ENCODE measurements at places on chromosomes 11 and 22.

DNA sequence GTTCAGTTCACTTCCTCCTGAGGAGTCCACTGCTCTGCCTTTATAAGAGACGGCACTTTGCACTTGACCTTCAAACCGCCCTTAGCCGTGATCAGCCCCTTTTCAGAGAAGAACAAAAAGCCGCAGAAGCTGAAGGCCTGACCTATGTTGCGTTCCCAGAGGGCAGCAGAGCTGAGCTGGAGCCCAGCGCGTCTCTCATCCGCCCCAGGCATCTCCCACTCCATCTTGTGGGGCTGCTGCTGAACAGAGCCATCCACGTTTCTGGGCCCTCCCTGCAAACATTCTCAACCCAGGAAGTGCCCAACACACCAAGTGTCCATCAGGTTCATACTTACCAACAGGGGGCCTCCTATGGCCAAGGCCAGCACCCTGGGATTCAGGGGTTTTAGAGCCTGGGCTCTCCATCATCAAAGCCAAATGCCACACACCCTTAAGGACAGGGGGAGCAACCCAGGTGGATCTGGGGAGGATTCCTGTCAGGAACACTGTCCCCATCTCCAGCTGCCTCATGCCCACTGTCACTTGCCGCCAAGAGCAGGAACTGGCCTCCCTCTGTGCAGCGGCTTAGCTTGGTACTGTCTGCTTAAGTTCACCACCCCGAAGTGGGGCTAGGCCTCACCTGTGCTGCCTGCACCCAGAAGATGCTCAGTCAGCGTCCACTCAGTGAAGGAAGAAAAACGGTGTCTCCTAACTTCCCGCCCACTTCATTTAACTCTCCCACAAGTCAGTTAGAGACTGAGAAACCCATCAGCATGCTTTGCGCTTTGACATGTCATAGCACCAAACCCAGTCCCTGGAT is 16.0 kb upstream of the EFCAB6 start:
- DNase-seq, result no peak

DNA sequence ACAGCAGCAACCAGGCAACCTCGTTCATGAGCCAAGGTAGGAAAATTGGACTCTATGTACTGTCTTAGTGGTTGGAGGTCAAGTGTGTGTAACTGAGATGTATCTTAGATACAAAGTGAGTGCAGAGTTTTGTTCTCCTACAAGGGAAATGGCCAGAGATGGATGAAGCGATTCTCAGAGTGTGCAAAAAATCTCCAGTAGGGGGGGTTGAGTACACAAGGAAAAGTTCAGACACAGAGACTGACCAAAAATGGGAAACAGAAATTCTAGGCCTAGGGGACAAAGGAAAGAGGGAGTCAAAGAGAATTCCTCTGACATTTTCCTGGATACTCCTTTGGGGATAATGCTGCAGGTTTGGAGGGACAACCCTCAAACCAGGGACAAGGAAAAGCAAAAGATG is 38.2 kb upstream of the OR5AK2 start:
- DNase-seq, result no peak

DNA sequence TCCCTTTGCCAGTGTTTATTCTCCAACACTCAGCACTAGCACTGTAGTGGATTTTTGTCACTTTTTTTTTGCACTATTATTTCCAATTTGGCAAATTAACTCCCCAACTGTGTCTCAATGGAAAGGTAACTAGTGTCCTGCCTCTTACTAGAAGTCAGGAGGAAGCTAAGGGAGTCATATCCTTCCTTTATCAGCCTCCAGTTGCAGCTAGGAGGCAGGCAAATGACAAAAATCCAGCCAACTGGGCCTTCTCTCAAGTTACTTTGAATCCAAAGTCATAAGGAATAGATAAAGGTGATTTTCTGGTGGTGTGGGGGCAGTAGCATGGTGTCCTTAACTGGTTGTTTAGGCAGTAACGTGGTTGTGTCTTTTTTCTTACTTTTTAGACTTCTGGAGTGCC is 15.6 kb upstream of the P4HA3 start:
- no peak for DNase-seq

- DNase-seq, result no peak
These were observed 383.9 kb upstream of the FAT3 start for GRCh38 chr11:91840640-91841240.

GRCh38 chr11:35237860-35238715 is 99.1 kb downstream of the CD44 start:
- no peak for DNase-seq

DNA sequence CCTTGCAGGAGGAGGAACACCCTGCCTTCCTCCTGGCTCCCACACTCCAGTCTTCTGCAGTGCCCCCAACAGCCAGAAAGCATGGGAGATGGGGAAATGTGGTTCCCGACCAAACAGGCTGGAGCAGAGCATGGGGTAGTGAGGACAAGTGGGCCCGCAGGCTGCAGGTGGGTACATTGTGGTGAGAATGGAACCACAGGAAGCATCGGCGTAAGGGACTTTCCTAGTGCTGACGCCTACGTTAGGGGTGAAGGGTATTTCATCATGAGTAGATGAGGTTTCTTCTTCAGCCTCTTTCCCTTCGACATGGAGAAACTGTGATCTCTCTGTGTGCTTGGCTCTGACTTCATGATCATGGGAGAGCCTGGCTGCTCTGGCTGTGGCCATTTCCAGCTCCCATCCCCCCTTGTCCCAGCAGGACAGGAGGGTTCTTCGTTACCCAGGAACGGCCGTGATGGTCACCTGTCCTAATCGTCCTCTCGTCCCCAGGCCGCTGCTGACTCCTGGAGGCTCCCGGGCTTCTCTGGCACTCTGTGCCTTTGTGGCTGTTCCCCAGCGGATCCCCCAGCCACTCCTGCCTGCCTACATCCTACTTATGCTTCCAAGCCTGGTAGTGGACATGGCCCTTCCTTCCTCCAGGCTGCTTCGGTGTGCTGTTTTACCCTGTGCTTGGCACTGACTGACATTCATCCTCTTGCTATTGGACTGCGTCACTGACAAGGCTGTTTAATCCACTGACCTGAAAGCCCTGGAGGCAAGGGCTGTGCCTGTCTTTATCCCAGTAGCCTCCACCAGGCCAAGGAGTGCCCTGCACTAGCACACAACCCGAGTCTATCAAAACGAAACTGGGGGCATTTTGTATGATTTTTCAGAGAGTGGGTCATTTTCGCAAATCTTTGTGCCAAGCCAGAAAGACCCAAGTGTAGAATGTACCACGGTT is 65.2 kb upstream of the CECR2 start:
- no peak for DNase-seq

- peak; percentile 39 for DNase-seq
These were observed 3.7 kb upstream of the RELT start for GRCh38 chr11:73372375-73372993.

DNA sequence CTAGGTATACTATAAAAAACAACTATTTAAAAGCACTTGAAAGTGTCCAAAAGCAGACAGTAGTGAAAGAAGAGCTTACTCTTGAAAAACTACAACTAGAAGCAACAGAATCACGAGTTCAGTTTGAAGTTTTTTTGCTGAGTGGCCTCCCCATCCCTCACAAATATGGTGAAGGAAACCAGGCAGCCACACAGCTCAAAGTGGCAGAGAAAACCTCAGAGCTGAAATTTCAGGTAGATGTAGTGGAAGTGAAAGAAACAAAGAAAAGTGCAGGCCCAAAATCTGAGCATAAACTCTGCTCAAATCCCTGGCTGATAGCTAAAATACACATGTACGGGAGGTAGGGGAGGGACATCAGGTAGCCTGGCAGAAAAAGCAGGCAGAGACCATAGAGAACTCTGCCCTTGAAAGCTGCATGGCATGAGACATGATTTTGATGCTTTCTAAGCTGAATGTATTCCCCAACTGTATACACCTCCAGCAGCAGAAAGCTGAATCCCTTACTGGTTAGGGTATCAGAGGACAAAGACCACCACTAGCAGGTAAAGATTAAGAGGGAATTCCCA is 12.1 kb downstream of the BTBD10 start:
- DNase-seq, result no peak

GRCh38 chr11:78370406-78371172 is 47.0 kb downstream of the GAB2 start:
- DNase-seq, result no peak

- no peak for DNase-seq
These were observed 222.1 kb upstream of the ANO3 start for GRCh38 chr11:26109658-26110368.

DNA sequence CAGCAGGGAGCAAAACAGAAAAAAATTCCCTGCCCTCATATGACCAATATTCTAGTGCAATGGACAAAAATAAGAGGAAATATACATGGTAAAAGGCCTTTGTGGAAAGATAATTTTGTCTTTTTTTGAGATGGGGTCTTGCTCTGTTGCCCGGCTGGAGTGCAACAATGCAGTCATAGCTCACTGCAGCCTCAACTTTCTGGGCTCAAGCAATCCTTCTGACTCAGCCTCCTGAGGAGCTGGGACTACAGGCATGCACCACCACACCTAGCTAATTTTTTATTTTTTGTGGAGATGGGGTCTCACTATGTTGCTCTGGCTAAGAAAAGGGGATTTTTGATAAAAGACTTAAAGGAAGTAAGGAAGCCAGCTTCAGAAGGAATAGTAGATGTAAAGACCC is 25.7 kb upstream of the DDX10 start:
- DNase-seq, result no peak

- no peak for DNase-seq
These were observed 739 bp downstream of the CELSR1 start for GRCh38 chr22:46536537-46537224.

DNA sequence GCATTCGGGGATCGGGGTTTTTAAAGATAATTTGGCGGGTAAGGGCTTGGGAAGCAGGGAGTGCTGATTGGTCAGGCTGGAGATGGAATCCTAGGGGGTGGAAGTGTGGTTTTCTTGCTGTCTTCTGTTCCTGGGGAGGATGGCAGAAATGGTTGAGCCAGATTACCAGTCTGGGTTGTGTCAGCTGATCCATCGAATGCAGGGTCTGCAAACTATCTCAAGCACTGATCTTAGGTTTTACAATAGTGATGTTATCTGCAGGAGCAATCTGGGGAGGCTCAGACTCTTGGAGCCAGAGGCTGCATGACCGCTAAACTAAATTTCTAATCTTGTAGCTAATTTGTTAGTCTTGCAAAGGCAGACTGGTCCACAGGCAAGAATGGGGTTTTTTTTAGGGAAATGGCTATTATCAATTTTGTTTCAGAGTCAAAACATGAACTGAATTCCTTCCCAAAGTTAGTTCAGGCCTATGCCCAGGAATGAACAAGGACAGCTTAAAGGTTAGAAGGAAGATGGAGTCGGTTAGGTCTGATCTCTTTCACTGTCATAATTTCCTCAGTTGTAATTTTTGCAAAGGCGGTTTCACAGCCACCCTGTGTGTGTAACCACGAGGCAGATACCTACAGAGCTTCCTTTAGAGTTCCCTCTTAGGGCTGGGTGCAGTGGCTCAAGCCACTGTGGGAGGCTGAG is 10.2 kb downstream of the SCGB1A1 start:
- DNase-seq, result no peak

GRCh38 chr11:63502252-63502820 is 3.5 kb upstream of the LGALS12 start:
- DNase-seq, result no peak

- DNase-seq, result peak; percentile 42
These were observed 7.3 kb upstream of the SGSM3 start for GRCh38 chr22:40363059-40363458.

- DNase-seq, result no peak
These were observed 362.6 kb upstream of the CHORDC1 start for GRCh38 chr11:90585491-90585890.

DNA sequence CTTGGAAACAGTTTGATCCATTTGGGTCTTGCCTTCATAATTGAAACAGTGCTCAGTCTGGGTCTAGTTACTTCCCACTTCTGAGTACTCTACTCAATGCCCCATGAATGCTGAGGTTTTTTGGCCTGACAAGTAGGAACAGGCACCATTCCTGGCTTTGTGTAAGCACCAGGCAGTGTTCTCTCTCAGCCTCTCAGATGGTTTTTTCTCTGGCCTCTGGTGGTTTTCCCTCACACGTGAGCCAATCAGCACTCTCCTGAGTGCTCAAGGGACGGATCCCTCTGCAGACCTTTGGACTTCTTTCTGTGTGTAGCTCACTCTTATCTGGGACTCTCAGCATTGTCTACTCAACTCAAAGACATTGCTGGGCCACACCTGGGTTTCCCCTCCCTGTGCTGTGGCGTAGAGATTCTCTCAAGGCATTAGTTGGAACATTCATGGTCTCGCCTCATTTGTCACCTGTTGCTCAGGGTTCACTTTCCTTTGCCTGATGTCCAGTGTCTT is 21.3 kb downstream of the SIK2 start:
- DNase-seq, result no peak

GRCh38 chr22:26124991-26125725 is 44.1 kb upstream of the SEZ6L start:
- no peak for DNase-seq

DNA sequence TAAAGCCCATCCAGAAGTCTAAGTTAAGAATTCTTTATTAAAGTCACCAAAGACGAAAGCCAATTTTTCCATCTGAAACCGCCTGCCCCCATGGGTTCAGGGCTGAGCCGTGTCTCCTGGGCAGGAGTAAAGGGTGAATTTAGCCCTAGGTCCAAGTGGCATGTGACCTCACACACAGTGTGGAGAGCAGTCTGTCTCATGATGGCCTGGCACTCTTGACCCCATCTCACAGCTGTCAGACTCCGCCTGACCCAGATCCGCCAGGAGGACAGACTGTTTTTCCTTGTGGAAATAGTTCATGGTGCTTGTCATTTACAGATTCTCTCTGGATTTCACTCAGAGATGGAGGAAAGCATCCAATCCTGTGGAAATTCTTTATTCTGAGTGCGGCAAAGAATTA is 109.7 kb downstream of the GALNT18 start:
- no peak for DNase-seq

- peak; percentile 32 for DNase-seq
These were observed 27.9 kb upstream of the OAF start for GRCh38 chr11:120182790-120183491.

- DNase-seq, result no peak
These were observed 203.1 kb upstream of the TMEM45B start for GRCh38 chr11:129612447-129612961.

GRCh38 chr11:12694183-12694531 is 19.9 kb downstream of the TEAD1 start:
- DNase-seq, result no peak

DNA sequence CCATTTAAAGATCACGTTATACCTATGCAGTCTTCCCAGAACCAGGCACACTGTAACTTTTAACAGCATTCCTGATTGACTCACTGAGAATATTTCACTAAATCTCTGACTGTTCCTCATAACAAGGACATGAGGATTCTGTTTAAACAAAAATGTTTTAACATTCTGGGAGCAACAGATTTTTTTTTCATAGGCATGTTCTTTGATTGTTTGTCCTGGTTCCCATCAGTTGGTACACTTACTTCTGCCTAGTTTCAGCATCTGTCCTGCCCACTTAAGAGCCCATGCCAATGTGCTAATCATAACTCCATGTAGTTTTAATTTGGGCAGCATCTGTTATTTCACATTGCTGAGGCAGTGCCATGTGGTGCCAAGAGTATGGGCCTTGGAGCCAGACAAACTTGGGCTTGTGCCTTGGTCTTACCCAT is 138.5 kb upstream of the CTSC start:
- peak; percentile 18 for DNase-seq

GRCh38 chr11:114167355-114167754 is 107.8 kb downstream of the ZBTB16 start:
- no peak for DNase-seq

GRCh38 chr11:8219257-8220021 is 44.2 kb downstream of the LMO1 start:
- peak; percentile 39 for DNase-seq
